MG63 (cell line): ENCODE measurements at places on chromosomes 4 and X. TPM values are rescaled to one million over a fixed set of nuclear protein-coding genes. Genes with fewer than 3 reads are reported as not detected.

SLC10A4 gene
- total RNA-seq = not detected in 2 replicates

RHOH gene
- total RNA-seq = not detected in 2 replicates

CT45A2 gene
- not detected in 2 replicates for total RNA-seq

BANK1 gene
- 1.1 TPM in 1 of 2 replicates, not detected in the other for total RNA-seq

DNA sequence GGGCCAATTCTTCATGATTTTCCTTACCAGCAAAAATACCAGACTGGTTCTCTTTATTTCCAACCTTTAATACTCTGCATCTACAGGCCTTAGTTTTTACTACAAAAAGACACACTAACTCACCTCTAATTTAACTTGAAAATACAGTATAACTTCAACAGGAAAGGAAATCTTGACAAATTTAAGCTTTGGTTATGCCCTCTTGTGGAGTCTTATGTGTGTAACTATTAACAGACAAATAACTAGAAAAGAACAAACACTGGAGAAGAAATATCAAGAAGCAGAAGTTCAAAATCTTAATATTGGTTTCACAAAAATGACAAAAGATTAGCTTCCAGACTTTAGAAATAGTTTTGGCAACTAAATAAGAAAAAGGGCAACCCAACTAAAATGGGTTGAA lies 33.0 kb downstream of the PPA2 start:
- DNase-seq = no peak

GRCh38 chr4:112231779-112232713 lies at the start of gene AP1AR:
Gene AP1AR (plus strand): TSS chr4:112231787. CDS start chr4:112232092, 305 bp downstream.
- peak; percentile 71 for DNase-seq

DNA sequence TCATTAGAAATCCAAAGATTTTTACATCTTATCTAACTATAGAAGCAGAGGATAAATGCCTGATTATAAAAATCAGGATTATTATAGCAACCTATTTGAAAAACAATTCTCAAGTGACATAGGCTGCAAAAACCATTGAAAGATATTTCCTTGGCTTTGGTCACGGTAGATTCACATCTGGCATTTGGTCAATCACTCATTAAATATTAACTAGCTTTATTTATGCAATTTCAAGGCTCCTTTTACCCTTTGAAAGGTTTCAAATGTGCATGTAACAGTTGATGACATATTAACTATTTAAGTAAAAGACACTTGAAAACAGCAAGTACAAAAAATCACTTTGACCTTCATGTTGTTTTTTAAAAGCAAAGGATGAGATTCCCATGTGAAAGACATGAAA lies 98.1 kb downstream of the MMRN1 start:
- no peak for DNase-seq

GRCh38 chrX:21838937-21839333 lies 482 bp upstream of the MBTPS2 start:
- no peak for DNase-seq

- no peak for DNase-seq
These were observed 66.9 kb downstream of the ANXA3 start for GRCh38 chr4:78618436-78618835.

DNA sequence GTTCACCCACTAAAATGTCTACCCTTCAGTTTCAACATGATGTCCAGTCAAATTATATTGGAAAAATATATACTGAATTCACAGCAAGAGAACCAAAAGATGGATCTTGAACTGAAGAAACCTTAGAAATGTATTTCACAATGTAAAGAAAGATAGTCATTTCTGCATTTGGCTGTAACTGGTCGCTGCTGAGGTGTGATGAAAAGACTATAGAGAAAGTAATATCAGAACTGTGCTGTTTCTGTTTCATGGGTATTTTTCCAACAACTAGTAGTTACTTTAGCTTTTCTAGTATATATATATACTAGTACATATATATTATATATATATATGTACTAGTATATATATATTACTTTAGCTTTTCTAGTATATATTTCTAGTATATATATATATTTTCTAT lies 91.3 kb downstream of the GPM6A start:
- DNase-seq = no peak
